ENCODE measurements at places on chromosomes 11 and 22.

GRCh38 chr11:126466236-126467045 lies 111.0 kb downstream of the ST3GAL4 start:
- no peak for DNase-seq

GRCh38 chr11:104699981-104700380 lies 198.3 kb downstream of the CASP12 start:
- DNase-seq = no peak

DNA sequence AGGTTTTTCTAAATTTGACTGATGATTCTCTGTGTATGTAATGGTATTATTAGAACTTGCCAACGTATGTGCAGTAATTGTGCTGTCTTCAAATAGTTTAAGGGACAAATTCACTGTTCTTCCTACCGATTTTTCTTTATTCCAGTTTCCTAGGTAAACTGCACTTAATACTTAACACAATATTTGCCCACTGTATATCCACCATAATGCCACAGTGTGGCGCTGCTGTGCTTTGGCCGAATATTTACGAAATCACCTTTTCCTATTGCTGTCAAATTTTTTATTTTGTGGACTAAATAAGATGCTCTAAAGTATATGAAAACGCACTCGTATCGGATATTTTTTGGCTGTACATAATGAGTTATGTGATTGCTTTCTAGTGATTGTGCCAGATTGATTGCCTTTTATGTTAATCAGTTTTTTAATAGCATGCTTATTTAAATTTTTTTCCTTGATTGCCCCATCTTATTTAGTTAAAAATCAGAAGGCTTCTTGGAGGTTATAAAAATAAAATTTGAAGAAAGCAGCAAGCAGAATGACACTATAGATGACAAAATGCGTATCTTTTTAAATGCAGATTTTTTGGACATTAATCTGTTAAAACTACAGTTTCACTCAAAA lies 10.5 kb downstream of the AASDHPPT start:
- DNase-seq = peak; percentile 37

DNA sequence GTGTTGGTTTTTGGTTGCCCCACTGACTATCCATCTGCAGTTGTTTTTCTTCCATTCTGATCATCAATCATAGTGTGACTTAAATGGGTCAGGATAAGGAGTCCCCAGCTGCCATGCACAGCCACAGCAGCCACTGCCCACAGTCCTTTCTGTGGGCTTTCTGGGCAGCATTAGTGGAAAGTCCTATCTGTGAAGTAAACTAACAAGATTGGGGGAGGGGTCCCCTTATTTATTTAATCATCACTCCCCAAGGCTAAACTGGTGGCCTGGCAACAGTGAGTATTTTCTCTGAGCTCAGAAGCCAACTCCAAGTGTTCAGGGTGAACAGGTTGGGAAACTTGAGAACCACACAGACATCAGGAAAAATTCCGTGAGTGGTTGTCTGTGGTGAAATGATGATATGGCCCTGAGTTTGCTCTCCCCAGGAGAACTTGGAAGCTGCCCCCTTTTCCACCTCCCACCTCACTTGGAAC lies 145.0 kb downstream of the CCDC34 start:
- no peak for DNase-seq

DNA sequence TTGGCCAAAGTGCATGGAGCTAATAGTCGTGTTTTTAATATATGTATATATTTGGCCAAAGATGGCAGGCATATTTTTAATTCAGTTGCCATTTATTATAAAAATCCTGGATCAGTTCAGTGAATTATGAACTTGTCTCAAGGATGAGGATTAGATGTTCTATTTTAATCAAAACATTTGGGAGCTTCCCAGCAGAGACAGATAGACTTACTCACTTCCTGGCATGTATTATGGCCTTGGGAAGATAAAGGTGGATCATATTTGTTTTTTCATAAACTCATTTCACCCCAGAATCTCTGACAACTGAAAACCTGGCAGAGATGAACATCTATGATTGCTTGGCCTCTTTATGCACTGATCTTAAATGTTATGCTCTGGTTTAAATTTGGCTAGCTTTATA lies 148.8 kb downstream of the NCAM1 start:
- no peak for DNase-seq

GRCh38 chr22:40218152-40218551 lies 40.4 kb downstream of the TNRC6B start:
- no peak for DNase-seq

GRCh38 chr11:78647986-78648875 lies 73.6 kb upstream of the NARS2 start:
- no peak for DNase-seq

GRCh38 chr11:33259869-33260268 lies 2.7 kb downstream of the HIPK3 start:
- no peak for DNase-seq

GRCh38 chr22:49956418-49956770 lies 4.2 kb upstream of the PIM3 start:
- DNase-seq = no peak

DNA sequence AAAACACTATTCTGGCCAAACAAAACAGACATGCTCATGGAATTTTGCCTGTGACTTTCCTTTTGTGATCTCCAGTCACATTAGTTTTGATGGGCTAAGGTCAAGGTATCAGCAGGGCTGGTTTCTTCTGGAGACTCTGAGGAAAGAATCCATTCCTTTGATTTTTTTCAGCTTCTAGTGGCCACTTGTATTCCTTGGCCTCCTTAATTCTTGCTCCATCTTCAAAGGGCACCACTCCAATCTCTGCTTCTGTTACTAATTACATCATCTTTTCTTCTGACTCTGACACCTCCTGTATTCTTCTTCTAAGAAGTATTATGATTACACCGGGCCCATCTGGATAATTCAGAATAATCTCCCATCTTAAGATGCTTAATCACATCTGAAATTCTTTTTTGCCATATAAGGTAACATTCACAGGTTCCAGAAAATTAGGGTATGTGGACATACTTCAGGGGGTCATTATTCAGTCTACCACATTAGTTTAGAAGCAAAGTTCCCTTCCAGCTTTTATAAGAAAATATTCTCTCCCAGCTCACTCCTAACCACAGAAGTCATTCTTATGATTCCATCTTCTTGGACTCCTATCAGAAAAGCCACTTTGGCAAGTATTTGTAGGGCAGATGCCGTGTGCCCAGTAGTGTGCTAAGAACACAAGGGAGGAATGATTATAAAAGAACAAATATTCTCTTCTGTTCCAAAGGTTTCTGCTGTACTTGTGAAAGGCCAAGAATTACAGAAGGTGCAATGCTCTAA lies 56.4 kb upstream of the FSHB start:
- DNase-seq = no peak

DNA sequence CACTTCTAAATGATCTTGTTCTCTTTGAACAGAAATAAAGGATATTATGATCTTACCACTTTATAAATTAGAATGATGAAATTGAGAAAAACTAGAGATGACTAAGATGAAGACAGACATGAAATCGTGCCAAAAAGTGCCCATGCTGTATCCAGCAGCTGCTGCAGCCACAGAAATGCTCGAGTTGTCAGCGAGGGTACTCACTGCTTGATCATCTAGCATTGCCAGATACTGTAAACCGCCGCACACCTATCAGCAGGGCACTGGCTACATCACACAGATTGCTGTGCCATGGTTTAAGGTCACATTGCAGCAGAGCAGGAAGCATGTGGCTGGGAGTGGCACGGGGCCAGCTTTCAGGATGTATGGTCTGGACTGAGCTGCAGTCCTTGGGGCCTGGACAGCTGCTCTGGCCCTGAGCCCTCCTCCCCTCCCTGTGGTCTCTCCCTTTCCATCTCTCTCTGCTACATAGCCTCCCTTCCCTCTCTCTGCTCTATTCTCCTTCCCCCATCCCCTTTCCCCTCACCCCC lies 51.0 kb upstream of the SEPTIN5 start:
- no peak for DNase-seq

DNA sequence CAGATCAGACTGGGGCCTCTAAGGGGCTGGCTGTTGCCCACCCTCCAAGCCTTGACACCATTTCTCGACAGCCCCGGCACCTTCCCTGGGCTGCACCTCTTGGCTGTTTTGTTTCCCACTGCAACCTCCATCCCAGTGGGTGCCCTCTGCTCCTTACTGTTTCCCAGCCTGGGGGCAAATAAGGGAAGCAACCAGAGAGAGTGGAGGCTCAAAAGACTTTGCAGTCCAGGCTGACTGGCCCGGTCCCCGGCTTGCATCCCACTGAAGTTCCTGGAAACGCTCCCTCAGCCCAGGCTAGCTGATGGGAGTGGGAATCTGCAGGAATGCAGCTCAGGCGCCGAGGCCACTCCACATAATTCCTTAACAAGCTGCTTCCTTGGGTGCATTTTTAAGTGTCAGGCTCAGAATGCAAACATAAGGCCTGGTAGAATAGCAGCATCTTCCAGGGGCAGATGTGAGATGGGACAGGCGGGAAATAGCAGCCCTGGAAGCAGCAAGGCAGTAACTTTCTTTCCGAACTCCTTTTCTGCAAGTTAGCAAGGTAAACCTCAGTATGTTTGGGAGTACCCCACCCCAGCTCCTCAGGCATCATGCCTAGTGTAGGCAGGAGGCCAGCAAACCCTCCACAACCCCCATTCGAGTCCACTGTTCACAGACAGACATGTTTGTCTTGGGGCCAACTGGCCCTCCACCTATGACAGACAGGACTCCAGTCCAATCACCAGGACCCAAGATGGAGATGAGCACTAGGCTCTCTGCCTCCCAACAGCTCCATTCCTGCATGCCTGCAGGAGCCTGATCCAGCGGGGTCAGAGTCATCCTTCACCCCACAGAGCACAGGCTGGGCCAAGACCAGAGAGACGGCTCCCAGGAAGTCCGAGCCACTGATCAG lies 39.3 kb downstream of the RPL27A start:
- no peak for DNase-seq

GRCh38 chr11:57662893-57663292 lies 5.0 kb upstream of the ZDHHC5 start:
- no peak for DNase-seq

DNA sequence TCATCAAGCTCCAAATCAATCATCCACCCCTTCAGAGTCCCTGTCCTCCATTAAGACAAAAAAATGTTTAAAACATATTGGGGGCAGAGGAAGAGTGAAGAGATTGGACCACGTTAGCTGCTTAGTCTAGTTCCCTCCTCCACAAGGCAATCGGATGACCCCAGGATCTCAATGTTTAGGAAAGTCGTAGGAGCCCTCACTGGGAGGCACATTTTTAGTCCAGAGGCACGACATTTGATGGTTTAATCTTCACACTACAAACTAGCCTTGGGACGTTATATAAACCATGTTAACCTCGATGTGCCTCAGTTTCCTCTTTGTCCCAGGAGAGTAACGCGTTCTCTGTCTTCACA lies 588 bp upstream of the FAT3 start:
- no peak for DNase-seq

GRCh38 chr11:108224366-108224765 lies 1.5 kb downstream of the ATM start:
- no peak for DNase-seq

GRCh38 chr11:71986131-71986530 lies 12.6 kb upstream of the IL18BP start:
- no peak for DNase-seq

- DNase-seq = no peak
These were observed 15.5 kb downstream of the RBX1 start for GRCh38 chr22:40966726-40967085.

GRCh38 chr11:92236856-92237255 lies 12.2 kb downstream of the FAT3 start:
- DNase-seq = no peak

GRCh38 chr11:103903621-103904323 lies 132.7 kb upstream of the DDI1 start:
- no peak for DNase-seq

GRCh38 chr11:126136507-126136906 lies 73.8 kb upstream of the CDON start:
- no peak for DNase-seq

DNA sequence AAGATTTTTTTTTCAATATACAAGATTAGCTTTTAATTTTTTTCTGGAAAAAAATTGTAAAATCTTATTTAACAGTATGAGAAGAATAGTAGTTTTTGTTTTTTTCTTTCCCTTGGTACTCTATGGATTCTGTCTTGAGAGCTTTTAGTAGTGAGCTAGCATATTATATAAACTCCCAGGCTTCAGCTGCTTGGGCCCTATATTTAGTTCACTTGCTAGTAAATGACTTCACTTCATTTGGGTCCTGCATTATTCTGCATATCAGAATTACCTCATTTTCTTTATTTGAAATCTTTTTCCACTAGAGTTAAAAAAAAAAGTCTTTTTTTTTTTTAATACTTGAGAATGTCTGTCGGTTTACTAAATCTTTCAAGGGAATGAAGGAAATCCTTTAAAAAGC lies 33.1 kb downstream of the HIPK3 start:
- no peak for DNase-seq

DNA sequence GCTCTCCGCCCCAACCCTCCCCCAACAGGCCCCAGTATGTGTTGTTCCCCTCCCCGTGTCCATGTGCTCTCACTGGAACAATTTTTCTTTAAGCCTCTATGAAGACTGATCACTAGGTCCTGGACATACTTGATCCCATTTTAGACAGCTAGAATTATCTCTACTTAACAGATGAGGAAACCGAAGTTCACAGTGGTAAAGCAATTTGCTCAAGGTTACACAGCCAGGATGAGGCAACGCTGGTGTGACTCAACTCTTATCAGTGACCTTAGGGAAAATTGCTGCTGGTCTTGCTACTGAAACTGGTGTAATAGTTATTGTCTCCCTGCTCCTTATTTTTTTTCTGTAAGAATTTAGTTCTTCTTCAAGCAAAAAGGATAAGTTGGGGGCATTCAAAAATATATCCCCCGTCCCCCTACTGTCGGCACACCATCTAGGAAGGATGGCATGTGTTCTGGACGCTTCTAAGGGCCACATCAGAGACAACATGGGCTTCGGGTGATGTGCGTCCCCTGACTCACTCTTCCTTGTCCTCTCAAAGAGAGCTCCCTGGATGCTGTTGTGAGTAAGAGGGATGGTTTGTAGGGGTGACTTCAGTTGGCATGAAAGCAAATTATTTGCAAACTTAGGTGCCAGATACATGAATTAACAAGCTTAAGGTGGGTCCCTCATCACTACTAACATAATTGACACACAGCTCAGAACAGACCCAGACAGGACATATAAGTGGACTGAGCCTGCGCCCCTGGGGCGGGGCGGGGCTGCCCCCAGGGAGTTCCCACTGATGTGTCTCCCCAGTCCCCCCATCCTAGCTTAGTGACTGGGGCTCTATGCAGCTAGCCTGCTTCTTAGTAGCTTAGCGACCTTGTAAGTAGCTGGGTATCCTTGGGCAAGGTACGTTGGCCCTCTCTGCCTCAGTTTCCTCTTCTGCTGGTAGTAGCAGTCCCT lies 23.6 kb upstream of the ALX4 start:
- no peak for DNase-seq

DNA sequence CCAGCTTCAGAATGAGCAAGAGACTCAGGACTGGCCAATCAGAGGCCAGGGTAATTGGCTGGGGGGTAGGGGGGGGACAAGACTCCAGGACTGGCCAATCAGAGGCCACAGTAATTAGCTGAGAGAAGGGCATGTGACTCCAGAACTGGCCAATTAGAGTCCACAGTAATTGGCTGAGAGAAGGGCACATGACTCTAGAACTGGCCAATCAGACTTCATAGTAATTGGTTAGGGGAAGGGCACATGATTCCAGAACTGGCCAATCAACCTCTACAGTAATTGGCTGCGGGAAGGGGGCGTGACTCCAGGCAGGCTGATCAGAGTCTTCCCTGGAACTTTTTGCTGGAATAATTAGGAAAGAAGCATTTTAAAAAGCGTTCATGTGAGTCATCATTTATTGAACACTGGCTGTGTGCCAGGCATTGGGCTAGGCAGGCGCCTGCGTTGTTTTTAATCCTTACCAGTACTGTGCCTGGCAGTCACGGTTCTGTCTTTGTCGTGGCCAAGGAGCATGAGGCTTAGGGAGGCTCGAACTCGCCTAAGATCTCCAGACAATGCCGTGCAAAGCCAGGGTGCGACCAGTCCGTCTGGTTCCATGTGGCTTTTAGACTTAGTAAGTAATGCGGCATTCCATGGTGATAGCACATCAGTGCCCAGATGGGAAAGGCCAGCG lies 508.1 kb downstream of the TBC1D22A start:
- no peak for DNase-seq

All from activated naive CD8-positive, alpha-beta T cell treated with anti-CD3 and anti-CD28 coated beads, Interleukin-2, amount 10 ng/mL, durations not matched to agents 7 days and 5 days (primary cell).